Kidney (tissue), 22 donors: ENCODE measurements at places on chromosomes 1 and 21. TPM values are rescaled to one million over a fixed set of nuclear protein-coding genes. Genes with fewer than 3 reads are reported as not detected.
A peak's percentile ranks its signal among the peaks of the same experiment; 100 is the strongest.

DNA sequence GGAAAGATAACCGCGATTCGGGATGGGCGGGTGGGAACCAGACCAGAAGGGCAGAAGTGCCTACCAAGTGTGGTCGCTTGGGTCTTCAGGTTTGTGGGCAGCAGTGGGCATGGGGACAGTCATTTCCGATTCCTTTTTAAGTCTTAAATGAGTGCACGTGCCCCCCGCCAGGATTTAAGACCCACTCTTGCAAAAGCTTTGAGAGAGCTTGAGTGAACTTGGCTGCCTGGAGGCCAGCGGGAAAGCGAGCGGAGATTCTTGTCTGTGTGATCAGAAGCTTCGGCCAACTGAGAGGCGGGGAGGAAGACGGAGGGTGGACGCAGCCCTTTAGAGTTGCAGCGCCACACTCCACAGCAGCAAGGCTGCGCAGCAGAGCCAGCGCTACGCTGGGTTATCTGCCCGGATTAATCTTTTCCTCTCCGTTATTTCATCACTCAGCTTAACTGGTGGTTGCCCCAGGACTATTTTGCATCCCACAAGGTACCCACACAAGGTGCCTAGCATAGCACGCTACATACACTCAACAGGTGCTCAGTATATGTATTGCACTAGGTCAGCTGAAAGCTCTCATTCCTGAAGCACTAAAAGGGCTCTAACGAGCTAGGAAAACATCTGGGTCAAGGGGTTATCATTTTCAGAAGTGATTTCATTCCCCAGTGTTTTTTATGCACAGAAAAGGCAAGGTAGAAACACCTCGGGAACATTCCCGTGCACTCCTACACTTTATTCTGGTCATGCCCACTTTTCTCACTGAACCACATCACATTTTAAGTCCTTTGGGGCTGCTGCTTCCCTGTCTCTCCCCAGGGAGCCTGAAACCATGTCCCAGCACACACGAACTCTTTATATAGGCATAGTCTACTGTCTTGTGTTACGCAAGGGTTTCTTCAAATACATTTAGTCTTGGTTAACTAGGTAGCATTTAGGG is 1.5 kb upstream of the BATF3 start:
- DNase-seq = peak; percentile 50

PAPPA2 gene
- 4.9 TPM for polyA plus RNA-seq

MYOG gene
- not detected for polyA plus RNA-seq

ZMYND12 gene
- 17.7 TPM for polyA plus RNA-seq

TRAF3IP3 gene
- 3.6 TPM for polyA plus RNA-seq

CSTB gene
- polyA plus RNA-seq = 97.8 TPM

GRCh38 chr1:179742717-179743678 is at the start of gene FAM163A:
TSS of gene FAM163A (plus strand) at chr1:179743291. CDS start at chr1:179813098, 69,807 bp downstream.
- DNase-seq = no peak

DNA sequence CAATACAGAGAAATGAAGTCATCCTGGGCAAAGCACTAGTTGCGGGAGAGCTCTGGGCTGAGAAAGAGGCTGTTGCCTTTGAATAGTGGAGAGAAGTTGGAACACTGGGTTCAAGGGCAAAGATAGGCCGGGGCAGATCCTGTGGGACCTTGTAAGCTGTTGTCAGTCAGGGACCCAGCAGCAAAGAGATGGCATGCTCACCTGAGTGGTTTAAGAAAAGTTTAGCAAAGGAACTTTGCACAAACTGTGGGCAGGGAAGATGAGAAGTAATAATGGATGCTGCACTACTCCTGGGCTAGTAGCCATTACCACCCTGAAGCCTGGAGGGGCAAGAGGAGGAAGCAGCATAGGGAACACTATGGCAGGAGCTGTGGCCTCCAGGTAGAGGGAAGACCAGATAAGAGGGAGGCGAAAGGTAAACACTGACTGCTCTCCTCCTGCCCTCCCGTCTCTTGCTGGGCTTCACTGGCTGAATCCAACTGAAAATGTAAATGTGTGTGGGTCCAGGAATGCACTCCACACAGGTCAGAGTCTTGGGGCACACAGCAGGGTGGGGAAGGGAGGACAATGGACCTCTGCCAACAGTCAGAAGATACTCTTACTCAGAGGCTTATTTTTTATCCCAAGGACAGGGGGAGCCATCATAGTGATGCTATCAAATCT is 129.2 kb downstream of the PLPP3 start:
- no peak for DNase-seq

DNA sequence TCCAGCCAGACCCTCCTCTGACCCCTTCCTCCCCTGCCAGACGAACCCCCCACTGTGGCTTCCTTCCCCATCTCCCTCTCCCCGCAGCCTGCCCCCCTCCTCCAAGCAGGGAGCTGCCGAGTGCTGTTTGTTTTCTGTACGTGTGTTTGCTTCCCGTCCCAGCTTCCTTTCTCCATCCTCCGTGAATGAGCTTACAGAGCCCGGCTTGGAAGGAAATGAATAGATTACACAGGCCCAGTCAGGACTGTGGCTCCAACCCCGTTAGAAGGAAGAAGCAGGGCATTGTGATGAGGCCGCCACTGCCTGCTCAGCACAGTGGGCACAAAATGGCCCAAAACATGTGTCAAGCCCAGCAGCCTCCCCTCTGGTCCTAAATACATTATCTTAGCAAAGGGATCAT is 123.2 kb downstream of the IGSF21 start:
- no peak for DNase-seq

- DNase-seq = no peak
These were observed 1.7 kb upstream of the GNG4 start for GRCh38 chr1:235651170-235651806.

GPR37L1 gene
- not detected for polyA plus RNA-seq

DNA sequence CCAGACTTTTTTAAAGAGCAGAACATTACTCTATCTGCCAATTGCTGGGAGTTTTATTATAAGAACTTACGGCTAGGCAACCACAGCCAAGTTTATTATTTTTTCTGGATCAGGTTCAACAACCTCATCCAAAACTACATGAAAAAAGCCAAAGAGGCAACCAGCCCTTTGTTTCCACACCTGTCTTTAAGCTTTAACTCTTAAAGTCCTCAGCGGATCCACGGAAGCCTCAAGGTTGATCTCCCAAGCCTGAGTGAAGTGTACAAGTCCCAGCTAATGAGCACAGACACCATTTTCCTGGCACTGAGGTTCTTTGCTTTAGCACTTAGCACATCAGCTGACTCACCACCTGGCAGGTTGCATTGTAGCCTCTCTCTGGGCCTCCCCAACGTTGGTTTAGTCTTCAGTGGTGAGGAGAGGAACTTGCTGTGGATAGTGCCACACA is 143.1 kb downstream of the TGFBR3 start:
- DNase-seq = no peak

- no peak for DNase-seq
These were observed 26.7 kb downstream of the SLAMF6 start for GRCh38 chr1:160496334-160496733.

DNA sequence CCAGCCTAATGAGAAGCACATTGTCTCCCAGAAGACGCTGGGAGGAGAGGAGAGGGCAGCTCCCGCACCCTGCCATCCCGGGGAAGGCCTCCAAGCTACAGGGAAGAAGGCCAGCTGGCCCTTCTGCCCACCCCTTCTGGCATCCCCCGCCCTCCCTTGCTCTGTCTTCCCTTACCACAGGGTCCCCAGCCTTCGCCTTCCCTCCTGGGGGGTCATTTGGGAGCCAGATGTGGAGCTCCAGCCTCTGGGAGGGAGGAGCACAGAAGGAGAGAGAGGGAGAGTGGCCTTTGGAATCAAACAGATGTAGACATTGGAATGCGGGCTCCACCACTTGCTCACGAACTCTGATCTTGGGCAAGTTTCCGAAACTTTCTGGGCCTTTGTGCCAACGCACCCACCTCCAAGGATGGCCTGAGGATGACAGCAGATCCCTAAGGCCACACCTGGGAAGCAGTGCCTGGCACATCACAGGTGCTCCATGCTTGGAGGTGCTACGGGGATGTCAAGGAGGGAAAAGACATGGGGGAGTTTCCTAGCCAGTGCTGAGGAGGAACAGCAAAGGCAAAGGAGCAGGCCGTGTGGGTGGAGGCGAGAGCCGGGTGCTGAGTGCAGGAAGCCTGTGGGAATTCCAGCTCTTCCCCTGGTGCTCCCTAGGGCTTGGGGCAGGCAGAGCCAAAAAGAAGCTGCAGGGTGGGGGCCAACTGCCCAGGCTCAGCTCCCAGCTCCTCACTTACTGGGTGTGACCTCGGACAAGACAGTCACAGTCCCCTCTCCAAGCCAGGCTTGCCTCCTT is 23.1 kb upstream of the RSPO1 start:
- DNase-seq = no peak

SELP gene
- polyA plus RNA-seq = 12.5 TPM
